NCI-H2107 (cell line): ENCODE measurements at places on chromosomes 3 and 15.

GRCh38 chr3:10792208-10792607 is 23.8 kb upstream of the SLC6A11 start:
- no peak for DNase-seq

DNA sequence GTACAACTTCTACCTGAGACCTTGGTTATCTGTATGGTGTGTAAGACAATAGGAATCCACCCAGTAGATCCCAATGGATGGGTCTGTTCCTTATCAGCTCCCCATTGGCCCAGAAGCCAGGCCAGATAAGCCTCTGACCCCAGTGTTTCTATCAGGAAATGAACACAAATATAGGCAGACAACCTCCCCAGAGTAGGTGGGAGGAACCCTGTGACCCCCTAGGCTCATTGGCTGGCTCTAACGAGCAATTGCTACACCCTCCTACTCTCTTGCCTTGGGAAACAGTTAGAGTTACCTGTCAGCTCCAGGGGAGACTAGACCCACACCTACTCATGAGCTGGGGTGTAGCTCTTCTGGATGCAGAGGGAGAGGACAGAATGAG is 299.9 kb downstream of the UACA start:
- no peak for DNase-seq

DNA sequence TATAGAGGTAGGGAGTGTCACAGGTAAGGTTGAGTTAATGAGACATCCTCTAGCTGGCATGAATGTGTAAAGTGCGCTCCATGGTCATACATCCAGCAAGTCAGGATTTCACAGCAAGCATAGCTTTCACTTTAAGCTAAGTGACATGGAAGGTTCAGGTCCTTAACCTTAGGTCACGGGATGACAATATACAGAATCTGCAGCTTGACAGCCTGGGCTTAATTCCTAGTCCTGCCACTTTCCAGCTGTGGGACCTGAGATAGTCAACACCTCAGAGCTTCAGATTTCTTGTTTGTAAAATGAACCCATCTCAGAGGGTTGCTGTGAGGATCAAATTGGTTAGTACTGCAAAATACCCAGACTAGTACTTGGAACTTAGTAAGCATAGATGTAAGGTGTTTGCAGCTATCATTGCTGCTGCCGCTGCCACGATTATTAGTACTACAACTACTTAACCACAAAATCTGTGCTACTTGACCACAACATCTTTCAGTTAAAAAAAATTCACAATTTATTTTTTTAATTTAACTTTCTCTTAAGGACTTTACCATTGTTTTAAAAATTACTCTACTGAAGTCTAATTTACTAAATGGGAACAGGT is 890.1 kb upstream of the CFAP20DC start:
- no peak for DNase-seq

GRCh38 chr3:33636125-33636850 is 81.8 kb downstream of the CLASP2 start:
- DNase-seq = no peak

- no peak for DNase-seq
Observed at GRCh38 chr3:149016669-149017541, 25.6 kb downstream of the GYG1 start.

- DNase-seq = no peak
Observed at GRCh38 chr3:69088063-69088462, 3.3 kb downstream of the ARL6IP5 start.

DNA sequence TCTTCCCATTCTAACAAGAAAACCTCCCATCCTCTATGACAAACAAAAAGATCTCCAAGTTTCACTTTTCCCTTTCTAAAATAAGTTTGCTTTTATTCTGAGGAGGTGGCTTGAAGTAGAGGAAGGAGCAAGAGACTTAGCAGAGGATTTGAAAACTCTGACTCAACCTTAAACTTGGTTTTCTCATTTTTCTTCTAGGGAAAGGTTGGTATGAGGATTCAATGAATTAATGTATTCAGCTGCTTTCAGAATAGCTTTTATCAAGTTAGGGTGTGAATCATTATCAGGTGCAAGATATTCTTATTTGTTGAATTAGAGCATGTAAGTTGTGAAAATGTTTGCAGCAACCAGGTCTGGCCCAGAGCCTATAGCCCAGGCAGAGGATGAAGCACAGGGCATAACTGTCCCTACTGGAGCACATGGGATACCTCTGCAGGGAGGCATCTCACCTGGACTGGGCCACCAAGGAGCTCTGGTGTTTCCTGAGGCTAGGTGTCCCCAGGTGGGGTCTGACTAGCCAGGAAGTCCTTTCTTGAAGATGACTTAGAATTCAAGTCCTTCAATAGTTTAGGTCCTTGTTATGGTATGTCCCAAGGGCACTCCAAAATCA is 42.3 kb downstream of the SATB1 start:
- no peak for DNase-seq

DNA sequence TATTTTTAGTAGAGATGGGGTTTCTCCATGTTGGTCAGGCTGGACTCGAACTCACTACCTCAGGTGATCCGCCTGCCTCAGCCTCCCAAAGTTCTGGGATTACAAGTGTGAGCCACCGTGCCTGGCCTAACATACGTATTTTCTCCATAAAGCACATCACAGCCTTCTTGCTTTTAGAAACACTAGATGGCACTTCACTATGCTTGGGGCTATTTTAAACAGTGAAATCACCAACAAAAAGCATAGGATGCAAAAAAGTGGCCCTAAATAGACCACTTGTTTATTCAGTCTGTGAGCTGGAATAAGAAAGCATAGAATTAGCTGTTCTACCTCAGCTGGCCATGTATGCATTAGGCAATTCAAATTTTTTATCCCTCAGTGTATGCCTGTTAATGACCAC is 46.0 kb downstream of the PRICKLE2 start:
- no peak for DNase-seq

GRCh38 chr15:61266921-61267320 is 37.8 kb upstream of the RORA start:
- no peak for DNase-seq

- DNase-seq = no peak
Observed at GRCh38 chr3:187870360-187871203, 125.3 kb upstream of the BCL6 start.

GRCh38 chr3:142647856-142648255 is 51.7 kb downstream of the PLS1 start:
- DNase-seq = no peak

DNA sequence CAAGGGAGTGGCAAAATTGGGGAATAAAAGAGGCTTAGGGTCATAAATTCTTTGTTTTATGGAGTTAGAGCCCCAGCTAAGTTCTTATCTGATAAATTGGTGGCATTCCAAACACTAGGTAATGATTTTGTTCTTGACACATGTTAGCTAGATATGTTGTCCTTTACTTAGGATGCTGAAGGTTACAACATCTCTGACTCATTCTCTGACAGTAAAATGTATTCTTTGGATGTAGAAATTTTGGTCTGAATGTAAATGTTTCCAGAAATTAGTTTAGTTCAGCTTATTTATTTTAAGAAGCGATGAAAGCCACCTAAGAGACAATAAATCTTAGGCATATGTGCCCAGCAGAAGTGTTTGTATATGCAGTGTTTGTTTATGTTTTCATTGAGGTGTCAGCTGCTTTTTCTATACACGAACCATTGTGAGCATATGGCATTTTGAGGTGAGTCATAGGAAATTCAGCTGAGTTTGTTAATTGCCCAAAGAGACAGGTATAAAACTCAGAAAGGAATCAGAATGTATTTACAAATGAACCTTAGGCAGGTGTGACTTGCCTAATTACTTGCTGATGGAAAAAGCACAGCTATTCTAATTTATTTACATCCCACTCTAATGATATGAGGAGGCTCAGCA is 247.7 kb downstream of the AGBL1 start:
- no peak for DNase-seq

DNA sequence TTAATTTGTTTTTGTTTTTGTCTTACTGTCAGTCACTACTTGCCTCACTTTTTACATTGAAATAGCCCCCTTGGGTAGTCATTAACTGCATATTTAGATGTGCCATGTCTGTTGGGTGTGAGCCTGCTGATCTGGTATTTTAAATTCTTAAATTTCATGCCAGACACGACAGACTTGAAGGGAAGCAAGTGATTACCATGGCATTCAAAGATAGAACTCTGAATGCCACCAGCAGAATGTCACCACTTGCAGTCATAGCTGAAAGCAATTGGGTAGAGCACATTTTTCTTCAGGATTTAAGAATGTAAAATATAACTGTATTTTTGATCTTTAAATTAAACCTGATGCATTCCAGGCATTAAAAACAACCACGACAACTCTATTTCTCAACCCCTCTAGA is 396.5 kb upstream of the ATP10A start:
- DNase-seq = no peak

DNA sequence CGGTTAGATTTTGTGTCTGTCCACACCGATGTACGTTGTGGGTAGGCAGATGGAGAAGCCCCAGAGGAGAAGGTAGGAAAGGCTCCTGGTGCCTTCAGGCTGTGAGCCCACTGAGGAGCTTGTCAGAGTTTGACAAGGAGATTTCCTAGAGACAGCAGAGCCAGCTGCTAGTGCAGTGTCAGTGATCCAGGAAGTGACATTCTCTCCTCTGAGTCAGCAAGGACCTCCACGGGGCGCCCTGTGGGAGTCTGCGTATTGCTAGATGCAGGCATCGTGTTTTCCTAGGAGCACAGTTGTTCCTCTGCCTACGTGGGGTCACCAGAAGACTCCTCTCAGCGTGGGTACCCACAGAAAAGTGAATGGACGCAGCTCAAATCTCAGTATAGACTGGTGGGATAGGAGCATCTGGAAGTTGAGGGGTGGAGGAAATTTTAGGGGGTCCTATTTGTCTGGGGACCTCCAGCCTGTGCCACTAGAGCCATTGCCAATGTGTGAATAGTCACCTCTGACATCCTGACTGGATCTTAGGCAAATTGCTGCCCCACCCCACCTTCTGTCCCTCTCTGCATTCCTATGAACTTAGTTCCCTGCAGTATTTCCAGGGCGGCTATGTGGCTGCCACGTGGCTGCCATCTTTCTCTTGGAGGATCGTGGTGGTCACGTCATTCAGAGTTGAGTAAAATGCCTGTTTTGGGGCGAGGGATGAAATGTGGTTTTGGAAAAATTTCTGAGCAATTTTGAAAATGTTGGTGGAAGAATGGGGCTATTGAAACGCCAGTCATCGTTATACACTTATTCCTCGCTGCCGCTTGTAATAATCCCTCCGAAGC is 84.8 kb upstream of the KLHL25 start:
- DNase-seq = no peak

DNA sequence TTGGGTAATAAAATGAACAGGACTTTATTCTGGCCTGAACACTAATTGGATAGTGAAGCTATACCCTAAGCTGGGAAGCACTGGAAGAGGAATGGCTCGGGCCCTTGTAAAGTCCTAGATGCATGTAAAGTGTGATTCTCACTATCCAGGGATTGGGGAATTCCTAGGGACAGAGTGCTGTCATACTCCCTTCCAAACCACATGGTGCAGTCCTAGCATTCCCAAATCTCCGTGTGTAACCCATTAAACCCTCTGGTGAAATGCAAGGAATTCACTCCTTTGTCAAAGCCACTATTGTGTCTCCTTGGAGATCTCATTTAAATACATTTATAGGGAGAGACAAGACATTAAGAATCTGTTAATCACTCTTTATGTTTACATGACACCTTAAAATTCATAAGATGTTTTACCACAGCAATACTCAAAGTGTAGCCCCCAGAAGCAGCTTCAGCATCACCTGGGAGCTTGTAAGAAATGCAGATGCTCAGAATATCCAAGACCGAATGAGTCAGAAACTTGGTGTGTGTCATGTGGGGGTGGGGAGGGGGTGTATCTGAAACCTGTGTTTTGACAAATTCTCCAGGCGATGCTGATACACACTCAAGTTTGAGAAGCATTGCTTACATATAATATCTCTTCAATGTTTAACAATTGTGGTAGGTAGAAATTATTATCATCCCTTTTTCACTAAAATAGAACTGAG is 121.8 kb upstream of the NPHP3 start:
- no peak for DNase-seq

DNA sequence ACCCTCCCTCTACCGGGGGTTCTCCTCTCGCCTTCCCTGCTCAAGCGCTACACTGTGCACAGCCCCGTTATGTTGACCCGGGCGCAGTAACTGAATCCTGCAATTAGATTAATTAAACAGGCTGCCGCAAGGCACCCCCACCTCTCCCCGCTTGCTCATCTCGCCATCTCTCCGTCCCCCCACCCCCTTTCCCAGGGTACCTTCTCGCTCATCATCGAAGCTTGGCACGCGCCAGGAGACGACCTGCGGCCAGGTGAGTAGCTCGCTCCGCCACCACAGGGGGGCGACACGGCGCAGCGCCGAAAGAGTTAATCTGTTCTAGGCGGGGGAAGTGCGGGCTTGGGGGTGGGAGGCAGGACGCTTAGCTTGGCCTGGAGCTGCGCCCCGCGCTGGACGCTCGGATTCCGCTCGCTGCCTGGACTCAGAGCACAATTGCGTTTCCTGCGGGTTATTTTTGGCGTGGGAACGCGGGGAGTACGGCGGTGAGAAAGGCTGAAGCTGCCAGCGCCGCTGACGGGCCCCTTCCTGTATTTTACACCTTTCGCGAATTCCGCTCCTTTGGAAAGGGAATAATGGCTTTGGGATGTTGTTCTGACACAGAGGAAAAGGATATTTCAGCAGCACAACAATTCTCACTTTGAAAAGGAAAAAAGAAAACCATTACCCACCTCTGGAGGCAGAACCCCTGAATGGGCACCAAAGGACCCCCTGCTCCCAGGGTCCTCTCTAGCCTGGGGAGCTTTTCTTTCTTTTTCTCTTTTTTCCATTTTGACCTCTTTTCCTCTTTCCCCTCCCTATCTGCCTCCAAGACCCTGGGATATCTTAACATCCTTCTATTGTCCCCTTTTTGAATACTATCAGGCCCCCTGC is 1.5 kb downstream of the DLL4 start:
- DNase-seq = peak; percentile 49

- DNase-seq = no peak
Observed at GRCh38 chr3:123708531-123708930, 123.7 kb upstream of the HACD2 start.

DNA sequence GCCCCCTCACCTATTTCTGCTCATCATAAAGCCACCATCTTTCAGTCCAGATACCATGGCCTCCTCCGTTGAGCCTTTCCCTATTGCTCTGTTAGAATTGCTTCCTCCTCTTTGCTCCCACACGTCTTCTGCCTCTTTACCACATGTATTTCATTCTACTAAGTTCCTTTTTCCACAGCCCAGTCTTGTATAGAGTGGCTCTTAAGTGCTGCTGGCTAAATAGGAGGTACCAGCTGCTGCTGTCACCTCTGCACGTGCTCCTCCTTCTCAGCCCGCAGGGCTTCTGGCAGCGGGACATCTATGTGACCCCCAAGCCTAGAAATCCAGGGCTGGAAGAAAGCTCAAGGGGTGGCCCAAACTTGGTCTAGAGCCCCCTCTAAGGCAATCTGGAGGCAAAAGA is 38.8 kb upstream of the PLXND1 start:
- DNase-seq = no peak

DNA sequence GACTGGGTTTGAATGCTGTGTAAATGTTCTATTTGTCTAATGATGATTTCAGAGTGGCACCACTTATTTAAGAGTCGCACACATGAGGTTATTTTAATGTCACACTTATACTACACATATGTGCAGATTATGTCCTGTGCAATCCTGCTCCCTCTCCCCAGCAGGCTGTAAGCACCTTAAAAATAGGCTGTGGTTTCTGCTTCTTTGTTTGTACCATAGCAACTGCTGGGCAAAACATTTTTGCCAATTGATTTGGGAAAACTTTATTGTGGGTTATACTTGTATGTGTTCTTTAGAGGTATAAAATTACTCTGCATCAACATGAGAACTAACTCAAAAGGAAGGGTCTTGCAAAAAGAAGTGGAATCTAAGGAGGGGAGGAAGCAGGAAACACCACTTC is 318.5 kb downstream of the NTRK3 start:
- DNase-seq = no peak
